ENCODE measurements at places on chromosomes 1 and 21.

DNA sequence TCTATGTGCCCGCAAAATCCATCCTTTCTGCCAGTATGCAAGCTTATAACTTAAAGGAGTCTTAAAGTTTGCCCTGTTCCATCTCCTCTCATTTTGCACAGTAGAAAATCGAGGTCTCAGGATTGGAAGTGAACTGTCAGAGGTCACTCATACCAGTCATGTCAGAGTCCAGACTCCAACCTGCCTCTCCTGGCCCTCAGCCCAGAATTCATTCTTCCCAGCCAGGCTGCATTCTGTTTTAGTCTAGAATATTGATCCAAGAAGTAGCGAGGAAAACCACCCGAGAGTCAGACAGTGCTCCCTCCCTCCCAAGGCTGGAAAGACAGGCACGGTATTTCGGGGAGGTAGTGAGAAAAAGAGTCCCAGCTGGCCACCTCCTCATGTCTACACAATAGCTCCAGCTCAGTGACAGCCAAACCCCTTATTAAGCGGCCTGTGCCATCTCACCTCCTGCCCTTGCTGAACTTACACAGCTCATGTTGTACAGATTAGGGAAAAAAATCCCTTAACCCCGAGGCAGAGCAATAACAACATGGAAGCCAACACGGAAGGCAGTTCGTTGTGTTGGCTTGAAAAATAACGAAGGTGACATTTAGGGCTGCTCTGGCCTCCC, 89.4 kb downstream of the OMA1 start:
- no peak for DNase-seq

DNA sequence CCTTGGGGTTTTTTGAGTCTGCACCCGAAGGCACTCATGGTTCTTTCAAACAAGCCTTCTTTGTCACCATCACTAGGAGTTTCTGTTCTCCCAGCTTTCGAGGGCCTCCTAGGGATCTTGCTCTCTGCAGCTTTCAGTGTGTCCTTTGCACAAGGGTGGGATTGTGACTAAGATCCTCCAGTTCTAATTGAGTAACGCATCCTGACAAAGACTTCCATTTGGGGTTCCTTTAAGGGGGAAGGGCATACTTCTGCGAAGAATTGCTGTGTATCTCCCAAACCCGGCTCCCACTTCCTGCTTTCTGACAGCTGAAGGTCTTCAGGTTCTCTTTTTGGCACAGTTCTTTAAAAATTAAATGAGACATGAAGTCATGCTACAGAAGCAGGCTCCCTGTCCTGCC, 139.4 kb downstream of the EDEM3 start:
- DNase-seq = no peak

GRCh38 chr1:184101141-184101540, 49.6 kb downstream of the TSEN15 start:
- no peak for DNase-seq

DNA sequence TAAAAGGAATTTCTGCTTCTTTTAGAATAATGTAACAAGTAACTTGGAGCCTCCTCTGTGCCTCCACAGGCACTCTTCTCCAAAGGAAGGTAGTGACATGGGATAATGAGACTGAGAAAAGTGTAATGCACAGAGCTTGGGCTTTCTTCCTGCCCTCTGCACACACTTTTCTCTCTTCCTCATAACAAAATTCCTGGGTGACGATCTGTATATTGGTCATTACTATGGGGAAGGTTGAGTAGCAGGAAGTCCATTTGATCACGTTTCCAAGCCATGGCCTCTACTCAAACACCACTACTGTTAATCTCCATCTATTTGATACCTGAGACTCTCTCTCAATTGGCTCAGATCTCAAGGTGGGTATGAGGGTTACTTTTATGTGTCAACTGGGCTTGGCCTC, 113.9 kb downstream of the GRIK1 start:
- no peak for DNase-seq

- DNase-seq = no peak
Observed at GRCh38 chr1:116426401-116426800, 53.4 kb downstream of the ATP1A1 start.

GRCh38 chr21:26224366-26224765, 53.8 kb upstream of the APP start:
- no peak for DNase-seq

- DNase-seq = no peak
Observed at GRCh38 chr1:225866061-225866837, 15.9 kb downstream of the TMEM63A start.

- peak; percentile 11 for DNase-seq
Observed at GRCh38 chr1:112579801-112580510, 39.0 kb downstream of the ST7L start.

DNA sequence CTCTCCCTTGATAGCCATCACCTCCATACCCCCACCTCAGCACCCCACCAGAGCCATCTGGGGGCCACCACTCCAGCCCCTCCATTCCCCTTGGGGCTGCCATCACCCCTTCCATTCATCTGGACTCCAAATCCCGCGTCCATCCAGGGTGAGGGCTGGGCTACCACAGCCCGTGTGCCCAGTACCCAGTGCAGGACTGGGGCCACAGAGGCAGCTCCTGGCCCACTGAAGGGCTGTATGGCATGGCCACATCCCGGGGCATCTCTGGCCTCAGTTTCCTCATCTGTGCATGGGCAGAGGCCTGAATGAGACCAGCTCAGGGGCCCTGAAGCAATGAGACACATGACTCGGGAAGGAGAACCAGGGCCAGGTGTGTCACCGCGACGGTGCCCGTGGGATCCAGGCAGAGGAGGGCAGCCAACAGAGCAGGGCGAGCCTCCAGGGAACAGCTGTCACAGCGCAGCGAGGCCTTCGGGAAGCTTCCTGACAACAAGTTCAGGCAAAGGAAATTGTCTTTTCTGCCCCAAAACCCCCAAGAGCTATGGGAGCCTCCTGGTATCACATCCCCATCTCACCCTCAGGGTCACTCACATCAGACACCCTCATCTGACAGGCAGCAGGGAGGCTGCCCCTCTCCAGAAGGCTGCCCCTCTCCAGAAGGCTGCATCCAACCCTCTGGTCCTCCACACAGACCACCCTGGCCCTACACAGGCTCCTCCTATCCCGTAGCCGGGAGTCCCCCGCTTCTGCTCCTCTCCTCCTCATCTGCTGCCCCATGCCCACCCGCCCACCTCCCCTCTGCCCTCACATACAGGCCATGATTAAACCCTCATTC, 76.3 kb downstream of the MEGF6 start:
- DNase-seq = no peak

- no peak for DNase-seq
Observed at GRCh38 chr21:43645136-43645891, 14.0 kb downstream of the HSF2BP start.

DNA sequence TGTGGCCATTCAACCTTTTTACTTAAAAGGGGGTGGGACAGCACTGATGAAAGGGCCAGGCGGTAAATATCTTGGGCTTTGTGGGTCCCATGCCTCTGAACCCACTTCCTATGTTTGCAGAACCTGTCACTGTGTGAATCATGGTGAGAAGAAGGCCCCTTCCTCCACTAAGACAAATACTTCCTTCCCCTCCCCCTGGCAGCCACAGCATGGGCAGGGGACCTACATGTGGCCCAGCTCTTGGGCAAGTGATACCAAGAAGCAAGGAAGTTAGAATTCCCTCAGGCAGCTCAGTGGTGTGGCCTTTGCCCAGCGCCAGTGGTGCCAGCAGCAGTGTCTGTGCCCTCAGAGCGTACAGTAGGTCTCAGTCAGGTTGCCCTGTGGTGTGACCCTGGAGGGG, 168.6 kb downstream of the TRIM33 start:
- no peak for DNase-seq

GRCh38 chr1:111736548-111737215, 2.5 kb downstream of the INKA2 start:
- no peak for DNase-seq

DNA sequence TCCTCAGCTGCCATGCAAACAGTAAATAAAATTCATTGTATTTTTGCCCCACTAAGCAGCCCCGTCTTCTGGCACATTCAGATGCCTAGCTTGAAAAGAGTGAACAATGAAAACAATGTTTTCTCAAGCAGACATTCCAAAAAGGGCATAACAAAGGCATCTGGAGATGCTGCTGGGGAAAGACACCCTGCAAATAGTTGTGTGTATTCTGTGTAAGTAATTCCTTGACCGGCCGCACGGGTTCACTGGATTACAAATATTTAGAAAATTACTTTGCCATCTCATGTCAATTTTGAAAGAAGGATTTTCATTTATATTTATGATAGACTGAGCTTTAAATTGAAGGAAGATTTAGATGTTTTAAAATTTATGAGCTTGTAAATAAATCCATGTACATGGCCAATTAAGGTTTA, 142.2 kb downstream of the SLC45A1 start:
- no peak for DNase-seq

DNA sequence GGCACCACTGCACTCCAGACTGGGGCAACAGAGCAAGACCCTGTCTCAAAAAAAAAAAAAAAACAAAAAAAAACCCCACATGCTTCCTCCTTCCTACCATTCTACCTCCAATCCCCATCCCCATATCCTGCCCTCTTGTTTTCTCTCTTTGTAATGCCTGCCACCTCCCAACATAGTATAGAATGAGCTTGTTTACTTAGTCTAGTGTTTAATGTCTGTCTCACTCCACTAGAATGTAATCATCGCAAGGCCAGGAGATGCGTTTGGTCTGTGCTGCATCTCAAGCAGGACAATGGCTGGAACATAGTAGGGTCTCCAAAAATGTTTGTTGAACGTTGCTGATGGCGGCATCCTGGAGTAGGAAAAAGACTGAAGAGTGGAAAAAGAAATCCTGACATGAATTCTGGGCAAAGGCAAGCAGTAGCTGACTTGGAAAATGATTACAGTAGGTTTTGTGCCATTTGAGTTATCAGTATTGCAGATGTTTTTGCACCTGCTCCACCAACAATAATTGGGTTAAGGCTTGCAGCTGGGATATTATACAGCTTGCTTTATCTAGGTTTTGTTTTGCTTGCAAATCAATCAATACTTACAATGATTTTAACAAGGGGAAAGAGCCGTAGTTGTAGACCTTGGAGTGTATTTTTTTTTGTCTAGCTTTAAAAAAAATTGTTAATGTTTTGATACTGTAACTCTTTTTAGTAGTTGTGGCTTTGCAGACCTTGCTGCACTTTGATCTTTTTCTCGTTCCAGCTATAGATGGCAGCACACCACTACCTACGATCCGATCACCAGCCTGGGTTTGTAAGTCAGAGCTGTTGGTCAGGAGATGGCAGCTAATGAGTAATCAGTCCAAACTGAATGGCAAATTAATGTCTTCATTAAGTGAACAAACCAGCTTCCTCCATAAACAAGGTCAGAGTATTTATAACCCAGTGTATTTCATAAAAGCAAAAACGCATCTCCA, 62.4 kb downstream of the BACH1 start:
- no peak for DNase-seq

DNA sequence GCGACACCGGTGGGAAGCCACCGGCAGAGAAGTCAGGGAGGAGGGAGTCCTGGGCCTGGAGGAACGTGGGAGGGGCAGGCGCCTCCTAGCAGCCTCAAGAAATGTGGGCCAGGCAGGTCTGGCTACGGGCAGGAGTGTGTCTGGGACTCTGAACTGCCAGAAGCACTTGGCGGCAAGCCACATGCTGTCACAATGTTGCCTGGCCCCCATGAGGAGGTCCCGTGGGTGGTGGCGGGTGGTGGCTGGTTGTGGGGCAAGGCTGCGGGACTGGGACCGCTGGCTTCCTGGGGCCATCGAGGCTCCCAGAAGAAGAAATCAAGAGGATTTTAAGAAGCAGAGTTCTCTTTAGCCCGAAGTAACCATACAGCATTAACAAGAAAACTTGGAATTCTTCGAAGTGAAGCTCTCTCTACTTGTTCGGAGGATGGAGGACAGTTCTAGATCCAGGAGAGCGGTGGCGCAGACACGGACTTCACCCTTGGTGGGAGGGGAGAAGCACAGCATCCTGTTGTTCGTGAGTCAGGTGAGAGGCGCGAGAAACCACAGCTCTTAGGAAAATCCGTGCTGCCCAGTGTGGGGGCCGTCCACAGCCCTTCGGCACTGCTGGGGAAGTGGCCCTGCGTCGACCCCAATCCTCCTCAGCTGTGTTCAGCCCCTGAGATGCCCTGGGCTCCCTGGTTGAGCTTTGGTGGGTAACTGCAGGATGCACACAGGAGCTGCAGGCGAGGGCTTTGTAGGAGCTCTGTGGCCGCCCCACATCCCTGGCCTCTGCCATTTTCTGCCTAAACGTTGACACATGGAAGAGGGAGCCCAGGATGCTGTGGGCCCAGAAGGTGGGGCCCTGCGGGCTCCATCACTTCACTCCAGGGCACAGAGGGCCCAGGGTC, 12.4 kb downstream of the SKI start:
- no peak for DNase-seq

DNA sequence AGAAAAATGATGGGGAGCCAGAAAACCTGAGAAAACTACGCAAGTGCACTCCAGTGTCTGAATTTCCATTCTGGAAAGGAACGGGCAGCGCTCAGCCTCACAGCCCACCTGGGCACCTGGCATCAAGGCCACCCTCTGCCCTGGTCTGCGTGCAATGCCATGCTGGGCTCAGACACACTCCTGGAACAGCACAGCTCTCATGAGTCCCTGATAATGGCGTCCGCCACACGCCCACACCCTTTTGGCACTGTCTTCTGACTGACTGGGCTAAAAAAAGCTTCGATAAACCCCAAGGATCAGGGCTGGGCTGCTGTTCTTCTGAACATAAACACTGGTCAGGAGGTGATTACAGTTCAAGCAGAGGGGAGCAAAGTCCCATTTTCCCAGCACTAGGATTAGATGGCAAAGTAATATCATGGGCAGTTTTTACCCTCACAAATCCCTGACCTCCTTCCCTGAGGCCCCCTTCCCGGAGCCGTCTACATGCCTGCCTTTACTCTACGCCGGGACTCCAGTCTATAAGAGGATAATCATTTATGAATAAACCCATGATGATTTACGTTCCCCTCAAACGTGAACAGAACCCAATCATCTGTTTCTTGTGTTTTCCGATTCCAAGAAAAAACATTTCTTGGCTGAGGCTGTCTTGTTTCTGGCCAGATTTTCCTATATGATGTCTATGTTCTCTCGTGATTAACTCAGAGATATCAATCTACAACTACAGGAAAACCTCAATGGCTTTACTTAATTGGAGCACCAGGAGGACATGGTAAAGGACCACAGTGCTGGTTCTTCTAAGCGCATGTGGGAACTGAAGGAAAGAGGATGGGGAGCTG, 22.6 kb downstream of the RCAN1 start:
- no peak for DNase-seq

DNA sequence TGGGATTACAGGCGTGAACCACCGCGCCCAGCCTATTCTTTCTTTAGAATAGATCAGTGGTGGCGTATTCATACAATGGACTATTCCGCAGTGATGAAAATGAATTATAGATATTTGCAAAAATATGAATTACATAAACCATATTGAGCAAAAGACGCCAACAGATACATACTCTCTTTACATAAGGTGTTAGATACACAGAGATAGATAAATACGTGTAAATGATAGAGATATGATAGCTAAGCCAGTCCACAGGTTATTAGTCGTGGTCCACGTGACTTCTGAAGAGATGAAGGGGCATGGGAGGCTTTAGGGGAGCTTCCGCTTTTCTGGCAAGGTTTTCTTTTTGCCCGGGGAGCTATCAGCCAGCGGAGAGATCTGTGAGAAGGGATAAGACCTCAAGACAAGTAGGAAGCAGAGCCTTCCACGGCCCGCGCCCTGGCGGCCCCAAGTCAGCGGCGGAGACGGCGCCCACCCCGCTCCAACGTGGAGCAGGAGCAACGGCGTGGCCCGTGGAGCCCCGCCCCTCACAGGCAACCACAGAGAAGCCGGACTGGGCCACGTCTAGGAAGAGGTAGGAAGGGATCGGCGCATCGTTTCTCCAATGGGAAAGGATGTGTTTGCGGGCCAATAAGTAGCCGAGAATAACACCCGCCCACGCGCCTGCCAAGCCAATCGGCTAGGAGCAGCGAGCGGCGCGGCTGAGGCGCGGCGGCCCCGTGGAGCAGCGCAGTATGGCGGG, at the start of gene MSTO1:
Gene MSTO1, plus strand, starts transcription at position 704 of the 742 bp plus-strand sequence. Its CDS starts 31 bp downstream, at position 735.
- DNase-seq = peak; percentile 90
